GM12878 (cell line): ENCODE measurements at places on chromosomes 6 and 20. TPM values are rescaled to one million over a fixed set of nuclear protein-coding genes. Genes with fewer than 3 reads are reported as not detected.

- H3K27me3 ChIP-seq, result no peaks in the 10 kb centered on the region
- no peak overlapping the region for H3K27ac ChIP-seq
- peak; percentile 39 for DNase-seq
- peaks cover 10% of the 10 kb centered on the region for H3K4me1 ChIP-seq
These were observed 92.6 kb downstream of the RNGTT start for GRCh38 chr6:88870717-88871330.

- no peak for DNase-seq
- peaks cover 3% of the 10 kb centered on the region; the same call in 1 of the 2 replicates for H3K4me1 ChIP-seq
- H3K4me3 ChIP-seq, result no peak overlapping the region
These were observed 84.9 kb upstream of the TGM3 start for GRCh38 chr20:2210646-2211552.

DEFB124 gene
- total RNA-seq, result not detected in 2 replicates

DNA sequence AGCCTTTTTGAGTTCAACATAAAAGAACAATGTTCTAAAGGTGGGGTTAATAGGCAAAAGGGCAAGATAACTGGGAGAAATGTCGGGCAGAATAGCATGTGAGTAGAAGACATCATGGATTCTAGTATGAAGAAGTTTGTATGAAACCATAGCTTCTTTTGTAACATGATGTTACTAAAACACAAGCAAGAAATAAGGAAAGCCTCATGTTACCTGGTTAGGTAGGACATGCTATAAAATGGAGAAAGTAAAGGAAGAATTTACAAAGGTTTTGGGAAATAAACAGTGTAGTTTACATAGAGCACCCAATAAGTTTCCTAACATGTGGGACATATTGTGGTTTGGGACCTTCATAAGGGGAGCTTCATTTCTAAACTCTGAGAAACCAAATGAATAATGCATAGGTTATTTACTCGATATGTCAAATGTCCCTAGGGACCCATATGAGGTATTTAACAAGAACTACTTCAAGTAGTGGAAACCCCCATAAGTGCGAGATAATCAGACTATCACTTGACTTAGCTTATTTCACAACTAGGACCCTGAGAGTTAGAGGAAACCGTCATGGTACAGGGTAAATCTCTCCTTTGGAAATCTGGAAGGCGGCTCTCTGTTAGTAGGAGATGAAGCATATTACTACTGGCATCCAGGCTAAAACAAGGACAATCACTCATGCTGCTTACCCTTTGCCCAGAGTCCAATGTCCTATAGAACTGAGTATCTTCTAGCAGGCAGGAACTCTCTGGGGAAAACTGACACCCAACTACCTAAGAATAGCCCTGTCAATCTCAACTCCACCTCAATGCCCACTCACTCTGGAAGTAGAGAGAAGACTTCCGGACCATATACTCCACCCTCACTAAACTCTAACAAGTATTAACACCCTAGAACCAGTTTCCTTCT, 57.5 kb downstream of the ILRUN start:
- peaks cover 2% of the 10 kb centered on the region for H3K36me3 ChIP-seq
- peaks cover 27% of the 10 kb centered on the region for H3K4me1 ChIP-seq
- H3K4me3 ChIP-seq, result no peak overlapping the region
- peak; percentile 87 for DNase-seq

GRCh38 chr6:7431313-7431673, 41.7 kb downstream of the RIOK1 start:
- DNase-seq, result no peak
- no peaks in the 10 kb centered on the region for H3K27me3 ChIP-seq
- no peaks in the 10 kb centered on the region for H3K36me3 ChIP-seq
- no peak overlapping the region for H3K27ac ChIP-seq
- no peaks in the 10 kb centered on the region for H3K4me1 ChIP-seq

GRCh38 chr6:11198663-11199603, 33.5 kb downstream of the NEDD9 start:
- DNase-seq, result no peak
- H3K27me3 ChIP-seq, result no peaks in the 10 kb centered on the region
- peak overlapping the region; percentile 45; the same call in 1 of the 2 replicates for H3K27ac ChIP-seq
- H3K4me3 ChIP-seq, result no peak overlapping the region
- peaks cover 5% of the 10 kb centered on the region; the same call in 1 of the 2 replicates for H3K4me1 ChIP-seq
- H3K36me3 ChIP-seq, result peaks cover 4% of the 10 kb centered on the region

GRCh38 chr6:87151781-87152525, 3.4 kb upstream of the ZNF292 start:
- H3K36me3 ChIP-seq, result no peaks in the 10 kb centered on the region
- H3K27ac ChIP-seq, result peak overlapping the region; percentile 92
- H3K4me3 ChIP-seq, result peak overlapping the region; percentile 96
- H3K4me1 ChIP-seq, result peaks cover 3% of the 10 kb centered on the region; the same call in 1 of the 2 replicates

GRCh38 chr6:35092362-35093117, 48.6 kb downstream of the TCP11 start:
- no peaks in the 10 kb centered on the region for H3K27me3 ChIP-seq
- H3K27ac ChIP-seq, result no peak overlapping the region
- no peaks in the 10 kb centered on the region for H3K36me3 ChIP-seq
- H3K4me3 ChIP-seq, result no peak overlapping the region
- H3K4me1 ChIP-seq, result no peaks in the 10 kb centered on the region

DNA sequence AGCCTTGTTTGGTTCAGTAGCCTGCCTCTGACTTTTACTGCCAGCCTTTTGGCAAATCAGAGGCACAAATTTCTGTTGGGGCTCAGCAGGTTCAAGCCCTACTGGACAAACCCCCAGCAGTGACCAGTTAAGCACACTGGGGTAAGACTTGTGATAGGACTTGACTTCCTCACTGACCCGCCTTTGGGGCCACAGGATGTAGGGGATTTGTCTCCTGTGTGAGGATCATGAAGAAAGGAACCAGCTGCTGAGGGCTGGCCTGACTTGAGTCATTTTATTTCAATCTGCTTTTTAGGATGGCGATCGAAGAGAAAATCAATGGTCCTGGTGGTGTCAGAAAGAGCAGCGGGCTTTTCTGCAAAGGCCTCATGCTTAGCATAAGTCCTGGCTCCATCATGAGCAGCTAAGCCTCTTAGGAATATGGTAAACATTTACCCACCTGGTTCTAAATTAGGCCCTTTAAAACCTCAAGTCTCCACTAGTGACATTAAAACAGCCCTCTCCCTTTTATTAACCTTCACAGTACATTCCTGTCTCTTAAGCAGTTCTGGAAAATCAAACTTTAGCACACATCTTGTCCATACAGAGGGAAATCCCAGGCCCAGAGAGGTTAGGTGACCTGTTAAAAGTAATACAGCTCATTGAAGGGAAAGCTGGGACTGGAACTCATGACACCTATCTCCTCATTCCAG, 16.6 kb downstream of the CHMP4B start:
- H3K36me3 ChIP-seq, result peaks cover 8% of the 10 kb centered on the region
- no peak for DNase-seq
- peaks cover 9% of the 10 kb centered on the region for H3K4me1 ChIP-seq

DNA sequence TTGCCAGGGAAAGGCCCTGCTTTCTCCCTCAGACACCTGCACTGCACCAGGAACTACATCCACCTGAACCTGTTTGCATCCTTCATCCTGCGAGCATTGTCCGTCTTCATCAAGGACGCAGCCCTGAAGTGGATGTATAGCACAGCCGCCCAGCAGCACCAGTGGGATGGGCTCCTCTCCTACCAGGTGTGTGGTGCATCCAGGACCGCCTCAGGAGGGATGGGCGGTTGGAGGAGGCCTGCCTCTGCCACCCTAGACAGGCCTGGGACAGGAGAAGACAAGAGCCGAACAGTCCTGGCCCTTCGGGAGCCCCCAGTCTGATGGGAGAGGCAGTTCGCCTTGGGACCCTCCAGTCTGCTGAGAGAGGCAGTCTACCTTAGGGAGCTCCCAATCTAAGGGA, 24.2 kb downstream of the GLP1R start:
- peaks cover 17% of the 10 kb centered on the region; the same call in 1 of the 2 replicates for H3K4me1 ChIP-seq
- no peaks in the 10 kb centered on the region for H3K36me3 ChIP-seq
- no peak overlapping the region for H3K27ac ChIP-seq
- no peak for DNase-seq
- H3K4me3 ChIP-seq, result no peak overlapping the region

BNIP5 gene
- 0.08 and 0.13 TPM in 2 replicates for total RNA-seq

- no peaks in the 10 kb centered on the region for H3K27me3 ChIP-seq
- H3K27ac ChIP-seq, result peak overlapping the region; percentile 98
- no peaks in the 10 kb centered on the region; the same call in 1 of the 2 replicates for H3K36me3 ChIP-seq
These were observed 667 bp downstream of the STX11 start for GRCh38 chr6:144150710-144151657.

MOCS3 gene
- total RNA-seq, result 4.7 and 5.2 TPM in 2 replicates

DNA sequence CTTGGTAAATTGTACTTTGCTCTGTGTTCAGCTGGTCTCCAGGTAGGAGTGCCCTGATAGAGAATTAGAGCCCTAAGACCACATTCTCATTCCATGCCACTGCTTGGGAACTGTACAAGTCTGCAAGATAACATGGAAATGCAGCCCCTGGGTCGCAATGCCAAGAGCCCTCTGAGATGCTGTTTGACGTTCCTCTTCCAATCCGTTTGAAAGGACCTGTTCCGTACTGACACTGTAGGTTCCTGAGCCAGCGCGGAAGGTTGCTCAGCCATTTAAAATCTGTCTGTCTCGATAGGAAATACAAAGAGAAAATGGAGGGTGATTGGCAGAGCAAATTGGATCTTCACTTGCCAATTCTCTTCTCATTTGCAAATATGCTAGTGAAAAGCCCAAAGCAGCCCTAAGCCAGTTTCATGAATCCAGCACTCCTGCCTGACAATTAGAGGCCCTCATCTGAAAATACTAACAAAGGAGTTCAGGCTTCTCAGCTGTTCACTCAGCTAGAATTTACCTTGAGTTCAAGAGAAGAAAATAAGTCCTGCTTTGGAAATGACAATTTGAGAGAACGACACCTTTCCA, 100.6 kb upstream of the AFDN start:
- no peaks in the 10 kb centered on the region for H3K4me1 ChIP-seq
- no peak overlapping the region for H3K27ac ChIP-seq
- H3K4me3 ChIP-seq, result no peak overlapping the region
- no peak for DNase-seq

- no peaks in the 10 kb centered on the region for H3K4me1 ChIP-seq
- no peak overlapping the region for H3K4me3 ChIP-seq
- no peaks in the 10 kb centered on the region for H3K27me3 ChIP-seq
These were observed 237.1 kb downstream of the ANKRD60 start for GRCh38 chr20:57991211-57991881.

- no peaks in the 10 kb centered on the region for H3K27me3 ChIP-seq
- no peaks in the 10 kb centered on the region for H3K4me1 ChIP-seq
- H3K36me3 ChIP-seq, result no peaks in the 10 kb centered on the region
These were observed 62.5 kb downstream of the CNKSR3 start for GRCh38 chr6:154447954-154448353.

- H3K27me3 ChIP-seq, result no peaks in the 10 kb centered on the region; the same call in 1 of the 2 replicates
- H3K27ac ChIP-seq, result no peak overlapping the region
- no peak for DNase-seq
- H3K36me3 ChIP-seq, result no peaks in the 10 kb centered on the region
These were observed 26.8 kb downstream of the ZBTB9 start for GRCh38 chr6:33481192-33481591.

DNA sequence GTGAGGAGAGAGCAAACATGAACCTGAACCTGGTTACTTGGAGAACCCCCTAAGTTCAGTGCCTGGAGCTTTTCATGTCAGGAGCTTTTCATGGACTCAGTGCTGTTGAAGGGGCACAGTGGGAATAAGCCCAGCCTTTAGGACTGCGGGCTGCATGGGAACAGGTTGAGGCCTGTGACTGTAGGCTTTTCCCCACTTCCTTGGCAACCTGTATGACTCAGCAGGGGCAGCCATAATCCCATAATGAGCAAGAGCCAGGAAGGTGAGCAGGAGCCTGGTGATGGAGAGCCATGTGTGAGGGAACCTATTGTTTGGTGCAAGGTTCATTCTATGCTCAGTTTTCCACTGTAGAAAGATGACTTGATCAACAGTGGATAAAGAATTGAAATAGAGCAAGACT, 23.4 kb downstream of the MEP1A start:
- H3K4me3 ChIP-seq, result no peak overlapping the region
- no peaks in the 10 kb centered on the region for H3K4me1 ChIP-seq
- DNase-seq, result no peak
- H3K36me3 ChIP-seq, result no peaks in the 10 kb centered on the region
- H3K27me3 ChIP-seq, result no peaks in the 10 kb centered on the region

KCNK5 gene
- total RNA-seq, result 3.8 and 4.2 TPM in 2 replicates

DNA sequence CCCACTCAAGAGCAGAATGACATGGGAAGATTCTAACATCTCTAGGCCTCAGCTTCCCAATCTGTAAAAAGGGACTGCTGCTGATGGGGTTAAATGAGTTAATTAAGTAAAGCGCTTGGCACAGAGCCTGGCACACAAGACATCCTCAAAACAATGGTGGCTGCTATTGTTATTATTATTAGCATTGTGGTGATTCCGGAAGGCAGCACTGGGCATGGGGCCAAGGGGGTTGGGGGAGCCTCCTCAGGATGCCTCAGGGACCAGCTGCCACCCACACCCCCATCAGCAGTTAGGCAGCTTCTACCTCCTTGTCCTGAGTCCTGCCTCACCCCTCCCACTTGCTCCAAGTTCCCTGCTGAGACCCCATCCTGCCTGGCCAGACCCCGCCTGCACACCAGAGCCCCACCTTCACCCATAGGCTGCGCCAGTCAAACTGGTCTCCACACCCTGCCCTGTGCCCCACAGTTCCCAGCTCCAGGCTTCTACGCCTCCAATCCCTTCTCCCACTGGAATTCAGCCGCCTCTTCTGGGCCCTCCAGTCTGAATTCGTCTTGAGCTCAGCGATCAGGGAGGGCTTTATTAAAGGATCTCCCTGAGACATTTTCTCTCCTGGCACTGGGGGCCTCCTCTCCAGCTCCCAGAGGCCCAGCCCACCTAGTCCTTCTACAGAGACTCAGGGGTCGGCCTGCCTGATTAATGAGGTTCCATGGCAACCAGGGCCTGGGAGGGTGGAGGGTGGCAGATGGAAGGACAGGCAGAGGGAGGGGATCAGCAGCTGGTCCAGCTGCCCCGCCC, 1.5 kb downstream of the E2F1 start:
- no peaks in the 10 kb centered on the region for H3K36me3 ChIP-seq
- H3K4me1 ChIP-seq, result peaks cover 44% of the 10 kb centered on the region
- H3K27ac ChIP-seq, result peak overlapping the region; percentile 88
- H3K27me3 ChIP-seq, result no peaks in the 10 kb centered on the region
- no peak for DNase-seq
- H3K4me3 ChIP-seq, result peak overlapping the region; percentile 79

CSNK2A1 gene
- 124 and 135 TPM in 2 replicates for total RNA-seq

GRCh38 chr20:16821211-16822089, 73.3 kb downstream of the OTOR start:
- H3K27me3 ChIP-seq, result no peaks in the 10 kb centered on the region
- DNase-seq, result no peak
- no peaks in the 10 kb centered on the region for H3K36me3 ChIP-seq
- H3K4me1 ChIP-seq, result no peaks in the 10 kb centered on the region
- no peak overlapping the region for H3K27ac ChIP-seq

- no peaks in the 10 kb centered on the region for H3K27me3 ChIP-seq
- H3K27ac ChIP-seq, result no peak overlapping the region
- H3K4me3 ChIP-seq, result no peak overlapping the region
- H3K36me3 ChIP-seq, result no peaks in the 10 kb centered on the region
- no peak for DNase-seq
- no peaks in the 10 kb centered on the region for H3K4me1 ChIP-seq
These were observed 164.6 kb downstream of the ZNF217 start for GRCh38 chr20:53428996-53429395.

GRCh38 chr6:11366183-11366933, 133.9 kb upstream of the NEDD9 start:
- H3K4me3 ChIP-seq, result peak overlapping the region; percentile 15; the same call in 1 of the 2 replicates
- H3K27me3 ChIP-seq, result no peaks in the 10 kb centered on the region
- peaks cover 64% of the 10 kb centered on the region for H3K4me1 ChIP-seq
- DNase-seq, result peak; percentile 89
- H3K36me3 ChIP-seq, result peaks cover 24% of the 10 kb centered on the region
- peak overlapping the region; percentile 78 for H3K27ac ChIP-seq

GRCh38 chr6:136566007-136566487, 15.8 kb upstream of the MAP7 start:
- H3K4me3 ChIP-seq, result no peak overlapping the region
- no peaks in the 10 kb centered on the region for H3K27me3 ChIP-seq
- no peak overlapping the region for H3K27ac ChIP-seq
- H3K4me1 ChIP-seq, result no peaks in the 10 kb centered on the region
- no peak for DNase-seq
- H3K36me3 ChIP-seq, result peaks cover 35% of the 10 kb centered on the region
